ENCODE measurements at places on chromosomes 13 and 19.

GRCh38 chr13:20430296-20430695 is 95.4 kb downstream of the CRYL1 start:
- DNase-seq: no peak

DNA sequence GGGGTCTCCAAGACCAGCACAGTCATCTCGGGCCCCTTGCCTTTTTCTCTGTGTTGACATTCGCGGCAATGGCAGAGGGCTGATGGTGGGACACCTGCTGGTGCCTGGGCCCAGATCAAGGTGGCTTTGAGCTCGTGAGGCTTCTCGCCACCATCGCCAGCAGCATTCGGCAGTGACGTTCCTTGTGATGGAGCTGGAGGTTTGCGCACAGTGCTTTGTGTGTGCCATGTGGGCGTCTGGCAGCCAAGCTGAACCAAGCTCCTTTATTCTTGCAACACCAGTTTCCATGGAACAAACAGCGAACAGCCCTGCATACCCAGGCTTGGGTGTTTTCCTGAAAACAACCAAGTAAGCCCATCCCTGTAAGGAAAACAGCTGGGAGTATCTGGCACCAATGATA is 9.1 kb upstream of the TMEM255B start:
- DNase-seq: no peak

- peak; percentile 9 for DNase-seq
Observed at GRCh38 chr13:87274209-87274819, 396.9 kb upstream of the SLITRK5 start.

- no peak for DNase-seq
Observed at GRCh38 chr13:31846961-31847752, 107.8 kb downstream of the RXFP2 start.

DNA sequence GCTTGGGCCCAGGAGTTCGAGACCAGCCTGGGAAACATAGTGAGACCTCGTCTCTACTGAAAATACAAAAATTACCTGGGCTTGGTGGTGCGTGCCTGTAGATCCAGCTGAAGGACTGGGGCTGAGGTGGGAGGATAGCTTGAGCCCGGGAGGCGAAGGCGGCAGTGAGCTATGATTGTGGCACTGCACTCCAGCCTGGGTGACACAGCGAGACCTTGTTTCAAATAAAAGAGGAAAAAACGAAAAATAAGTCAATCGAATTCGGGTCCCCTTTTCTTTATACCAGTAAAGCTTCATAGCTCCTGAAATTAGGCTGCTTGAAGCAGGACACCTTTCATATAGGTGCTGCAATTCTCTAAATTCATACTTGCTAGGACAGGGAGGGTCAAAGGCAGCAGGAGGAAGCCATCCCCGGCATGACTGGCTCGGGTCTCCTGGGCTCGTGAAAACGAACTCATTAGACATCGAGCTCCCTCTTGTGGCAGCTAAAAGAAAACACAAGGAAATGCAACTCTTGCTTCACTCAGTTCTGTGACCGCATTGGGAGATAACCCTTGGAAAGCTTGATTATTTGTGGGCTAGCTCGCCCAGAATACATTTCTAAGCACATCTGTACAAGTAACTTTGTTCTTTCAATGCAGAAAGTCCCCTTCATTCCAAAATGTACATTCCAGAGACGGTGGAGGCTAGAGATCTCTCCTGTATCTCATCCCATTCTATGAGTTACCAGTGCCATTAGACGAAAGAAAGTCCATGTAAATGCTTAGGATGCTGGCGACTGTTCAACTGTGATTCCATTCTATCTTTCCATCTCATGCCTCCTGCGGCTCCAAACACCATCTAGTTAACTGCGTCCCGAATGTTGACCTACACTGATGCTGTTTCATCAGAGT is 16.8 kb downstream of the FPR2 start:
- DNase-seq: peak; percentile 31

DNA sequence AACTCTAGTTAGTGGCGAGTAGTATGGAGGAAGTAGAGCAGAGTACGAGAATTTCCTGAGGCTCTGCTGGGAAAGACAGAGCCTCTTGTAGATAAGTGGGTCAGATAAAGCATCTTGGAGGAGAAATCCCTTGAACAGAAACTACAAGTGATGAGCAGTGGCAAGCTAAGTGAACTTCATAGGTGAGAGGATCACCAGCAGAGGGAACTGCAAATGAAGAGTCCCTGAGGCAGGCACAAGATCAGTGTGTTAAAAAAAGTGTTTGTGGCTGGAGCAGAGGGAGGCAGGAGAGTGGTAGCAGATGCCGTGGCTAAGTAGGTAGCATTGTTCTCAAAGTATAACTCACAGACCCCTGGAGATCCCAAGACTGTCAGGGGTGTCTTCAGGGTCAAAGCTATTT is 437.6 kb downstream of the HS6ST3 start:
- DNase-seq: no peak

DNA sequence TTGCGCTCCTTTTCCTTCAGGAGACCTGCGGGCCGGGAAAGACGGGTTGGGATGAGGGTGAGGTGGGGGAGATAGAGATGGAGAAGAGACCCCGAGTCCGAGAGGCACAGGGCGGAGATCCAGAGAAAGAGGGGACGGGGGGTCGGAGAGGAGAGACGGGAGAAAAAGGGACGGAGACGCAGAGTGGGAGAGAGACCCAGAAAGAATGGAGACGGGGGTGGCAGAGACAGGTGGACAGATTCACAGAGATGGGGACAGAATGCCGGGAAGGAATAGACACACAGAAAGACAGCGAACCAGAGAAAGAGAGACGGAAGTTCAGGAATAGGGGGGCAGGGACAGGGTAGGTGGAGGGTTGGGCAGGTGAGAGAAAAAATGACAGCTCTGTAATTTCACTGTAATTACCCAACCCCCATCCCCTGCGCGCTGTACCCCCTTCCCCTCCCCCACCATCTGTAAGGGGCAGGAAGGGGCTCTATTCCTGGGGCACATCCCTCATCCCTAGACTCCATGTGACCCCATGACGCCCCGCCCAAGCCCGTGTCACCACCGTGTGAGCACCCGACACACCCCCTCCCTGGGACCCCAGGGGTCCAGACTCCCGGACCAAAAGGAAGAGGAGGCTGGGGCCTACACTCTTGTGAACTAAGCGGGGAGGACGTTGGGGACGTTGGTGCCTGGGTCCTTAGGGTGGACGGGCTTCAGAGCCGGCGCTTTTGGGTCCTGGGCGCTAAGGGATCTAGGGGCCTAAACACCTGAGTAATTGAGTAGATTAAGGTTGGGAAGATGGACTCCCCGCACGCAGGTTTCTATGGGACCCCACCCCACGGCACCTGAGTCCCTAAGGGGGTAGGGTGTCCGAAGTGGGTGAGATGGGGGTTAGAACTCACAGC is 967 bp downstream of the DBP start:
- no peak for DNase-seq

- no peak for DNase-seq
Observed at GRCh38 chr19:13066226-13066625, 36.4 kb downstream of the LYL1 start.

DNA sequence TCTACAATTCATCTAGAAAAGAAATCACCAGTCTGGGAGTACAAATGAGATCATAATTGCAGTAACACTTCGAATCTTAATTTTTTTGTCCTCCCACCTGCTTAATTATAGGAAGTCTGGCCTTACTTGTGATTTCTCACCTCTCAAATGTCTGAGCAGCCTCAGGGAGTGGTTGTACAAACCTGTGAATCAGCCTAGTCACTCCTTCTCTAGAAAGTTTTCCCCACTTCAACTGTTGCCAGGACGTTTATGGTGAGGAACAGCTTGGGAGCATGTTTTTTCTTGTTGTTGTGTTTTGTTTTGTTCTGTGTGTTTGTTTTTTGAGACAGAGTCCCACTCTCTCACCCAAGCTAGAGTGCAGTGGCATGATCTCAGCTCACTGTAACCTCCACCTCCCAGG is 50.3 kb upstream of the CLDN10 start:
- no peak for DNase-seq

GRCh38 chr19:34504809-34505291 is 23.3 kb downstream of the WTIP start:
- DNase-seq: no peak

- no peak for DNase-seq
Observed at GRCh38 chr19:3803986-3804385, 17.8 kb upstream of the MATK start.

- DNase-seq: no peak
Observed at GRCh38 chr19:45884682-45885555, 1.0 kb downstream of the IRF2BP1 start.

- DNase-seq: no peak
Observed at GRCh38 chr19:55352040-55352439, 2.5 kb downstream of the COX6B2 start.

- no peak for DNase-seq
Observed at GRCh38 chr13:30936971-30937370, 4.5 kb downstream of the TEX26 start.

DNA sequence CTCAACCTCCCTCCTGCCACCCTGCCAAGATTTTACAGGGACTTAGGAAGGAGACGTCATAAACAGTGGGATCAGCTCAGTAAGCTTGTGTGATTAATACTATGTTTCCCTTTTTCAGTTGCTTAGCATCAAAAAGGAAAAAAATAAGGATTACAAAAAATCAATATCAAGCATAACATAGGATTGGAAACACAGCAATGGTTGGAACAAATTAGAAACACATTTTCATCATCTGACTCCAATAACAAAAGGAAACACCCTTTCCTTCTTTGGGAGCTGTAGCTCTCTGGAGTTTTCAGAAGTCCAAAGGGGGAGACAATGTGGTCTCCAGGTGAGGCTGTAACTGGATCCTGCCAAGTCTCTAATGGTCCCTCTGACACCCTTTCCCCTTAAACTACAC is 233.4 kb downstream of the B3GLCT start:
- no peak for DNase-seq

GRCh38 chr13:98743377-98743776 is 9.1 kb downstream of the SLC15A1 start:
- DNase-seq: no peak

- no peak for DNase-seq
Observed at GRCh38 chr13:30520571-30520970, 54.8 kb upstream of the HMGB1 start.

GRCh38 chr13:44758630-44759383 is 182.7 kb upstream of the TSC22D1 start:
- DNase-seq: no peak

DNA sequence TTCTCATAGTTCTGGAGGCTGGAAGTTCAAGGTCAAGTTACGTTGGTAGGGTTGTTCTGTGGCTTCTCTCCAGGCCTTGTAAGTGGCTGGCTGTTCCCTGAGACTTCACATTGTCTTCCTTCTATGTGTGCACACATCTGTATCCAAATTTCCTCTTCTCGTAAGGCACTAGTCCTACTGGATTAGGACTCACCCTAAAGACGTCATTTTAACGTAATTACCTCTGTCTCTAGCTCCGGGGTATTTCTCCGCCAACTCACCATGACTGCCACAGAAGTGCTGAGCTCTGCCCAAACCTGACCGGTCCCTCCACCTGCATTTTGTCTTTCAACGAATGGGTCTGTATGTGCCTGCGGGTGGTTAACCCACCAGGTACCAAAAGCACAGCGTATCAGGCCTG is 8.7 kb upstream of the SYDE1 start:
- no peak for DNase-seq

All from activated CD4-positive, alpha-beta T cell treated with anti-CD3 and anti-CD28 coated beads for 24 hours (primary cell).